Stimulated activated CD4-positive, alpha-beta T cell treated with anti-CD3 and anti-CD28 coated beads, Interleukin-4, amount 100 ng/mL, for 4 hours (primary cell): ENCODE measurements at places on chromosomes 3 and 15.

- no peak for DNase-seq
Observed at GRCh38 chr15:98802187-98802586, 153.8 kb downstream of the IGF1R start.

DNA sequence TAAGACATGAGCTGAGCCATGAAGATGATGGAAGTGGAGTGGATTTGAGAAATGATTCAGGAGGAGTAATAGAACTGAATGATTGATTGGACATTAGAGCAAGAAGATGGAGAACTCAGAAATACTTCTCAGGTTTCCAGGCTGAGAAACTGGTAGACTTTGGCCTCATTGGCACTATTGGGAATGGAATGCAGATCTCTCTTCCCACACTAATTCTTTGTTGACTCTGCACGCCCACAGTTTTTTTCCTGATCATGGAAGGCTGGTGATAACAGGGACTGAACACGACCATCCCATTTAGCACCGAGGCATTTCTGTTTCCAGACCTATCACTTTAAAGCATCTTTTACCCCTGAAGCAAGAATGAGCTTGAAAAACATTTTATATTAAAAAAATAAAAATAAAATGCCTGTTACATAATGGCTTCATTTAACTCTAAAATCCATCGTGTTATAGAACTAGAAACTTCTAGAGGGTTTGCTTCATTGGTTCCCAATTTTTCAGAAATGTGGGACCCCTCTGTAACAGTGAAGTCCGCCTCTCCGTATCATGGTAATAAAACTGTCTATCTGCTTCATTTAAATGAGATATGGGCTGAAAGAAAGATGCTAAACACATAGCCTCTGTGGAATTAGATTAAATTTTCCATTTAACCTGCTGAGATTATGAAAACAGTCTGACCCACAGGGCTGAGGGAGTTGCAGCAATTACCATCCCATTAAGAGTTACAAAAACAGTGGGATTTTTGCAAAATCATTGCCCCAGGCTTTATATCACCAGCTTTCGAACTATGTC is 562.0 kb upstream of the CFAP20DC start:
- DNase-seq: no peak

- DNase-seq: no peak
Observed at GRCh38 chr15:58473724-58474123, 41.9 kb downstream of the LIPC start.

GRCh38 chr15:68430471-68431036 is 1.4 kb downstream of the ITGA11 start:
- DNase-seq: no peak

- DNase-seq: no peak
Observed at GRCh38 chr3:44962621-44963393, 13.2 kb downstream of the ZDHHC3 start.

GRCh38 chr15:88906130-88906529 is 7.0 kb downstream of the MFGE8 start:
- DNase-seq: no peak
